ENCODE measurements at places on chromosomes 11 and 22. TPM values are rescaled to one million over a fixed set of nuclear protein-coding genes. Genes with fewer than 3 reads are reported as not detected.

- no peak for DNase-seq
Measured at GRCh38 chr11:96167787-96168186, 175.2 kb downstream of the MAML2 start.

DNA sequence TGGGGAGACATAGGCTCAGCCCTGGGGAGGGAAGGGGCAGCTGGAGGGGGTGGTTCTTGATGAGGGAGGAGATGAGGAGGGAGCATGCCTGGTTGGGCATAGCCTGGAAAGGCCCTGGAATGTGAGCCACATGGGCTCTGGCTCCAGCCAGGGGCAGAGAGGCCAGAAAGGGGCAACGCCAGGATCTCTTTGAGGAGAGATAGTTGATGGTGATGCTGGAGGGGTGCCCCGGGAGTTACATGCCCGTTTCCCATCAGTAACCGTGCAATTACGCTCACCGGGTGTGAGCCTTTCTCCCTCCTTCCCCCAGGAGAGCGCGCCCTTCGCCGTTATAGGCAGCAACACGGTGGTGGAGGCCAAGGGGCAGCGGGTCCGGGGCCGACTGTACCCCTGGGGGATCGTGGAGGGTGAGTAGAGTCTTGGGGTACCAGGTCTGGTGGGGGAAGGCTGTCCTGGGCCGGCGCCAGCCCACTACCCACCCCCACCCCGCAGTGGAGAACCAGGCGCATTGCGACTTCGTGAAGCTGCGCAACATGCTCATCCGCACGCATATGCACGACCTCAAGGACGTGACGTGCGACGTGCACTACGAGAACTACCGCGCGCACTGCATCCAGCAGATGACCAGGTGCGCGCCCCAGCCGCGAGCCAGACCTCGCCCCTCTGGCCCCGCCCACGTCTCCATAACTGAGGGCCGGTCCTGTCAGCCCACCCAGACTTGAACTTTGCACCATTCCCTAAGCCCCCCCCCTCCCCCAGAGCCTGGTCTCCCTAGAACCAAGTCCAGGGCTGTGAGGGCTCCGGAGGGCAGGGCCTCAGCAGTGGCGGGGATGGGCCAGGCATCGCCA lies 1.8 kb upstream of the GP1BB start:
- DNase-seq: no peak

DNA sequence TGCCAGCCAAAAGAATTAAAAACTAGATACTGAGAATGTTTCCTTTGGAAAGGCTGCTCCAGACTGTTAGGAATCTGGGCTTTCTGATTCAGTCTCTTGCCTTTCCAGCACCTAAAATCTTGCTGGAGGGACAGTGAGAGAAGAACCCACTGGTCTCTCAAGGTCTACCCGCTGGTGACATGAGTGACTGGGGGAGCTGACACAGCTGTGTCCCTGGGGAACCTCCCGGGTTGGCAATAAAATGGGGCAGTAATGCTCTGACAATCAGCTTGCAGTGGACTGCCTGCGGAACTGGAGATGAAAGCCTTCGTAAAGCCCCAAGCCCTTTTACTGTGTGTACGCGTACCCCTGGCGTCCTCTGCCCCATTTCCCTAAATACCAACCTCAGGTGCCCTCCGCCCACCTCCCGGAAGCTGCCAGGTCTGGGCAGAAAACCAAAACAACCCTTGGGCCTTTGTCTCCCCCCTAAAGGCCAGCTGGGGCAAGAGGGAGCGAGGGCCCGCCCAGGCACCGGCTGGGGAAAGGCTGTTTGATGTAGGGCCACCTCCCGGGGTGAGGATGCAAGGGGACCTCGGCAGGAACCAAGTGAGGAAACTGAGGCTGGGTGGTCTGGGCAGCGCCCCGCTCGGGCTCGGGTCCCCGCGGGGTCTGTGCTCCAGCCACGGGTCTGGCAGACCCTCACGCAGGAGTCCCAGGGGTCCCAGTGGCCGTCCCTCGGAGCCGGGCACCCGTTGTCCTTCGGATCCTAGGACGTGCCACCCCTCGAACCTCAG lies 741 bp downstream of the CARS1 start:
- DNase-seq: peak; percentile 17

DNA sequence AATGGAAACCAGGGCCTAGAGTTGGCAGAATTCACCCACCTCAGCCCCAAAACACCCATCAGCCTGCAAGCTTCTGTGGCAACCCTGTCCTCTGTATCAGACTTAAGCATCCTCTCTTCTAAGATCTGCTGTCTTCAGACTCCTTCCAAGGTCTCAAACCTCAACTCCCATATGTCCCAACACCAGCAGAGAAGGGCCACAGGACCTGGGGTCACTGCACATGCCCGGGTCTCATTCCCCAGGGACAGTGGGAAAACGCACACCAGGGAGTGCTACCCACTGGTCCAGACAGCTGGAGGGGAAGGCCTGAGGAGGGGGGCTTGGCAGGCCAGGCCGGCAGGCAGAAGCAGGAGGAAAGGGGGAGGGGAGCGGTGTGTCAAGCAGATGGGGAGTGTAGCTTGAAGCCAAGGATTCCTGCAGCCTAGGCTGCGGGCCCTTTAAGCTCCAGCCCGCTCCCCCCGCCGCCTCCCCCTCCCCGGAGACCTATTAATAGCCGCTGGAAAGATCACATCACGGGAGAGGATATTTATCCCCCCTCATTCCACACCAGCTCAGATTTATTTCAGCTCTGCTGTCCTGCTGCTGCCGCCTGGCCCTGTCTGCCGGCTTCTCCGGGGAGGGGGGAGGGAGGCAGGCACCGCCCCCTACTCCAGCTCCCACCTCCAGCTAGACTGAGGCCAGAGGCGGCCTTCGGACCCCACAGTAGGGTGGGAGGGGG lies 16.7 kb downstream of the BCL9L start:
- no peak for DNase-seq

DNA sequence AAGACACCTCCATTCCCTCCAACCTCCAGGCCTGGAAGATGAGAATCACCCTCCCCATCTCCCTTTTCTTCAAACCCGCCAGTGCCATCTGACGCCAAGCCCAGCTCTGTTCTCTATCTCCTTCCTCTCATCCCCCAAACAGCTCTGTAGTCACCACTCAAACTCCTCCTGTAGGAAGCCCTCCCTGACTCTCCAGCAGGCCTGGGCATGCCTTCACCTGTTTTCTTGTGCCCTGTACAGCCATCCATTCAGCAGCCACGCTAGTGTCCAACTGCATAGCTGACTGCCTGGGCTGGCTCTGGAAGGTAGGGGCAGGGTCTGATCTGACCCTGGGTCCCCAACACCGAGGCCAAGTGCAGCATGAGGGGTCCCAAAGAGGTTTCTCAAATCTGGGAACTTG lies 25.0 kb downstream of the GDPD5 start:
- DNase-seq: no peak

DNA sequence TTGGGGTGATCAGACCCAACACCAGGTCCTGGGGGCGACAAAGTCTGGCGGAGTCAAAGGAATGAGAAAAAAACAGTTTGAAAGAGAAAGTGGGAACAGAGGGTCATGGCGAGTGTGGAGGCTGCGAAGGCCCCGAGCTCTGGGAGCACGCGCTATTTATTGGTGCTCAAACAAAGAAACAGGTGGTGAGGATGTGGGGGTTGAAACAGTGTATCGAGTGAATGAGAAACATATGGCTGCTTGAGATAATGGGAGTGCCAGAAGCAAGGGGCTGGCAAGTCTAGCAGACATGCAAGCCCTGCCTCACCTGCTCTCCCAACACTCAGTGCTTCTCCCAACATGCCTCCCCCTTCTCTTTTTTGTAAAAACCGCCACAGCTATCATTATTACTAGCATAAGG lies 7.8 kb upstream of the DUSP18 start:
- no peak for DNase-seq

DNA sequence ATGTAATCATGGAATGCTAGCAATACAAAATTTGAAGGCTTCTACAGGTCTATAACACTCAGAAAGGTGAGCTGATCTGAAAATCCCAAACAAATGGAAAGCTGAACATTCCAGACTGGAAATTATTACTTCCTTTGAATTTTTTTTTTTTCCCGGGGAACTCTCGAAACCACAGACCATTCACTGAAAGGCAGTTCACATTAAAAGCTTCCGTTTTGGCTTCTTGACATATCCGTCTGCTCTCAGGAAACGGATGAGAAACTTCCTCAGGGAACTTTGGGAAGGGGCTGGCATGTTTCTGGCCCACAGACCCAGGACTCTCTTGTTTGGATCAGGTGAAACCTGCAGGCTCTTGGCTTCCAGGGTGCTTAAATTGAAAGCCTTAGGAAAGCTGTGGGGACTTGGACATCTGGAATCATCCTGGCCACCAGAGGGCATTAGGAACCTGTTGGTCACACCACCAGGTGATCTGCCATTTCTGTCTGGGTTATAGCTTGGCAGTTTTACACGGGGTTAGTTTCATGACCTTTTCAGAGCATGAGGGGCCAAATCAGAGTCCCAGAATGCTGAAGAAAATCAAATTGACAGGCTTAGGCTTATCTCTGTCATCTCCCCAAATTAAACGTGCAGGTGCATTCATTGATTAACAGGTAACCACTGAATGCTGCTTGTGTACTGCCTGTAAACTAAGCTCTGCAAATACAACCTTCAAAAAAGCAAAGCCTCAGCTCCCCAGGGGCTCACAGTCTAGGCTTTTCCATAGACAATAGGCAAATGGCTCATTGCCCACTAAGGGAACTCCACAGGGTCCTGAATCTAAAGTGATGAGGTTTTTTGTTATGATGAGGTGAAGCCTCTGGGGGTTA lies 22.7 kb upstream of the GRAMD1B start:
- peak; percentile 59 for DNase-seq

DNA sequence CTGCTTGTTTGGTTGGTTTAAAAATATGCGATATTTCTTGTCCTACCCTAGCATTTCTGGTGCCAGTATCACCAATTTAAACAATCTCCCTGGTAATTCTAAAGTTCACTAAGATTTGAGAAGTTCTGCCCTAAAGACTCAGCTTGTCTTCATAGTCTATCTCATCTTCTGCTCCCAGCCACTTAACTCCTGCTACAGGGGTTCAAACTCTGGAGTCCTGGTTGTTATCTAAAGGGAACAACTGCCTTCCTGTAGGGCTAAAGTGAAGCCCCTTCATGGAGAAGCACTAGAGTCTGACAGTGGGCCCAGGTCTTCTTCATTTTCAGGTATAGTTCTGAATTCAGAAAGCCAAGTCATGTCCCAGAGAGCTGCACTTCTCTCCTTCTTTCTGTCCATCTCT lies 73.2 kb downstream of the CTNND1 start:
- DNase-seq: no peak

The GRIK4 gene
- total RNA-seq: not detected

- no peak for DNase-seq
Measured at GRCh38 chr11:11577932-11578911, 43.6 kb downstream of the GALNT18 start.

GRCh38 chr11:126608658-126609057 lies 253.2 kb downstream of the ST3GAL4 start:
- no peak for DNase-seq

GRCh38 chr11:16846305-16846704 lies 107.9 kb downstream of the C11orf58 start:
- no peak for DNase-seq

The EHBP1L1 gene
- 81.0 TPM for total RNA-seq

DNA sequence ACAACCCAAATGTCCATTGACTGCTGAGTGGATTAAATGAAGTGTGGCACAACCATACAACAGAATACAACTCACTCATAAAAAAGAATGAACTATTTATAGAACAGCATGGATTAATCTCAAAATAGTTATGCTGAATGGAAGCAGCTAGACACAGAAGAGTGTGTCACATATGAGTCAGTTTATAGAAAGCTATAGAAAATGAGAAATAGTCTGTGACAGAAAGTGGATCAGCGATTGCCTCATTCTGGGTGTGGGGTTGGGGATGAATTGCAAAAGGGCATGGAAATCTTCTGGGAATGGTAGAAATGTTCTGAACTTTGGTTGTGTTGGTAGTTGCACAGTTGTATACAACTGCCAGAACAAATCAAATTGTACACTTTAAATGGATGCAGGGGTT lies 37.4 kb downstream of the PRR5L start:
- DNase-seq: no peak

DNA sequence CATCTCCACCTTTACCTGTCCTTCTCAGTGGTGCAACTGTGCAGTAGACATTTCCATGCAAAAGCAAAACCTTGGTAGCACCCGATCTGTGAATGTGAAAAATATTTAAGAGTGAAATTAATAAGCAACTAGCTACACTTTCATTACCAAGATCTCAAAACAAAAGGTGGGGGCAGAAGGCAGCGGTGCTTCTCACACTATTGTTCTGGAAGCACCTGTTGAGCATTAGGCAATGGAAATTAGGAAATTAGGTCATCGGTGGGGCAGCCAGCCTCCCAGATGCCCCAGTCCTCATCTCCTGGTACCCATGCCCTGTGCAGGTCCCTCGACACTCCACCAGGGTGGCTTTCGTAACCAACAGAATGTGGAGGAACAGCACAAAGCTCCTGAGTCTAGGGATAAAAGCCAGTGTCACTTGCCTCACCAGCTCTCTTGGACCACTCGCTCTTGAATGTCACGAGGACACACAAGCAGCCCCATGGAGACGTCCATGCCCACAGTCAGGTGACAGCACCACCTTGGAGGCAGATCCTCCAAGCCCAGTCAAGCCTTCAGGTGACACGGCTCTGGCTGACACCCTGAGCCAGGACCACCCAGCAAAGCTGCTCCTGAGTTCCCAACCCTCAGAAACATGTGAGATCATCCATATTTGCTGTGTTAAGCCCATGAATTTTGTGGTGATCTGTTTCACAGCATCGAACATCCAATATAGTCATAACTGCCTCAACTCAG lies 3.3 kb downstream of the LTO1 start:
- DNase-seq: no peak

DNA sequence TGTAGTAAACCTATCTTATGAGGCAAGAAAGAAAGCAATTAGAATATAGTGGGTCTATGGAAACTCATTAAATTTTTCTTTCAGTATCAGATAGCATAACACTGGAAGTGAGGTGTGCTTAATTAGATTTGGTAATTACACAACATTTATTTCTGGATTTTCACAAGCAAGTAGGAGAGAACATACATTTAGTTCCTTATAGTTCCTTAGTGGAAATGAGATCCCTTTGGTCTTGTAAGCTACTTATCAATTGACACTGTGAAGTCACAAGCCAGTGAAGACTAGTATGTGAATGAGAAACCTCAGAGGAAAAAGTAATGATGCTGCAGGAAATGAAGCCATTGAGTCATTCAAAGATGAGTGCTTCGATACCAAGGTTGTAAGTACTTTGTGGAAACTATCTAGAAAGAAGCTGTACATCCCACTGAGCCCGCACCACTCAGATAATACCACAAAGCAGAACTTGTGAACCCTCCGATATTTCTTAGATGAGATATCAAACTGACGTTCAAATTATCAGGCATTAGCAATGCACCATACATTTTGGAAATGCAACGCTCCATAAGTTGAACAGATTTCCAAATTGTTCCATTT lies 53.5 kb downstream of the ENTHD1 start:
- no peak for DNase-seq

- DNase-seq: no peak
Measured at GRCh38 chr11:133576351-133576750, 44.0 kb upstream of the OPCML start.

GRCh38 chr11:115674937-115675544 lies 170.8 kb upstream of the CADM1 start:
- DNase-seq: no peak

The RIN1 gene
- 17.6 TPM for total RNA-seq

- DNase-seq: no peak
Measured at GRCh38 chr11:36333897-36334296, 37.8 kb downstream of the PRR5L start.
